CD4-positive, alpha-beta T cell (primary cell): ENCODE measurements at places on chromosomes 4 and X.

GRCh38 chr4:85114526-85114925 lies 148.0 kb upstream of the WDFY3 start:
- no peaks in the 10 kb centered on the region for H3K27me3 ChIP-seq
- H3K4me1 ChIP-seq = no peaks in the 10 kb centered on the region
- H3K36me3 ChIP-seq = no peaks in the 10 kb centered on the region
- DNase-seq = no peak
- no peak overlapping the region for H3K27ac ChIP-seq

- H3K4me3 ChIP-seq = no peak overlapping the region
- no peak overlapping the region for H3K27ac ChIP-seq
- no peaks in the 10 kb centered on the region for H3K27me3 ChIP-seq
- DNase-seq = no peak
- H3K4me1 ChIP-seq = peaks cover 16% of the 10 kb centered on the region
- no peaks in the 10 kb centered on the region for H3K36me3 ChIP-seq
Measured at GRCh38 chrX:153999359-154000037, 20.2 kb downstream of the IRAK1 start.

- H3K27ac ChIP-seq = no peak overlapping the region
- no peaks in the 10 kb centered on the region for H3K4me1 ChIP-seq
- no peak for DNase-seq
- H3K36me3 ChIP-seq = no peaks in the 10 kb centered on the region
Measured at GRCh38 chr4:112876316-112876715, 173.1 kb upstream of the ANK2 start.

DNA sequence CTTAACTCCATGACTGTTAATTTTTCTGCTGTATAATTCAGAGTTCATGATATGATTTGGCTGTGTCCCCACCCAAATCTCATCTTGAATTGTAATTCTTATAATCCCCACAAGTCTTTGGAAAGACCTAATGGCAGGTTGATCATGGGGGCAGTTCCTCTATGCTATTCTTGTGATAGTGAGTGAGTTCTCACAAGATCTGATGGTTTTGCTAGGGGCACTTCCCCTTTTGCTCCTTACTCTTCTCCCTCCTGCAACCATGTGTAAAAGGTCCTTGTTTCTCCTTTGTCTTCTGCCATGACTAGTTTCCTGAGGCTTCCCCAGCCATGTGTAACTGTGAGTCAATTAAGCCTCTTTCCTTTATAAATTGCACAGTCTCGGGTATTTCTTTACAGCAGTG lies 1751.9 kb downstream of the ARAP2 start:
- no peaks in the 10 kb centered on the region for H3K4me1 ChIP-seq
- no peak overlapping the region for H3K4me3 ChIP-seq
- no peaks in the 10 kb centered on the region for H3K36me3 ChIP-seq

DNA sequence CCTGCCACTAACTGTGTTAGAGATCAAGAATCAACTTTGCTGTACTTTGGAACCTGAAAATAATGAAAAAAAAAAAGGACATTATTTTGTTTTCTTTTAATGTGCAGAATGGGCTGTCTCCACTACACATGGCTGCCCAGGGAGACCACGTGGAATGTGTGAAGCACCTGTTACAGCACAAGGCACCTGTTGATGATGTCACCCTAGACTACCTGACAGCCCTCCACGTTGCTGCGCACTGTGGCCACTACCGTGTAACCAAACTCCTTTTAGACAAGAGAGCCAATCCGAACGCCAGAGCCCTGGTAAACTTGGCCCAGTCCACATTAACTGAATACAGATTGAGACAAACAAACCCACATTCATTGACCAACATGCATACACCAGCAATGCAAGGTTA lies 206.2 kb downstream of the ANK2 start:
- H3K4me3 ChIP-seq = no peak overlapping the region
- peaks cover 3% of the 10 kb centered on the region for H3K27me3 ChIP-seq
- no peaks in the 10 kb centered on the region for H3K4me1 ChIP-seq
- DNase-seq = no peak

DNA sequence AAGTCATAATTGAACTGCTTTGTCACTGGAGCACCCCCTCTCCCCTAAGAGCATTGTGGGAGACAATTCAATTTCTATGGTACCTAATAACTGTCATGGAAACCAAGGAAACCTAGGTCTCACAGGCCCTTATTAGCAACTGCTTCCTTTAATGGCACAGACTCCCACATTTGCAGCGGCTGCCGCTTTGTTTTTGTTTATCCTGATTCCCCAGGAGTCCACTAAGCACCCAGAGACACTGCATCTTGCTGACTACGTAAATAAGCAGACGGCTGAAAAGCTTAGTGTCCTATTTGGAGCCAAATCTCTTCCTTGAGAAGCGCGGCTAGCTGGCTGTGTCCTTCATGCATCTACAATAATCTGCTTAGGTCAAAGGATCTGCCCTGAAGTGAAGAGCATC lies 494.4 kb downstream of the TMA16 start:
- H3K27ac ChIP-seq = no peak overlapping the region
- DNase-seq = no peak
- H3K36me3 ChIP-seq = no peaks in the 10 kb centered on the region
- no peaks in the 10 kb centered on the region for H3K4me1 ChIP-seq
- no peaks in the 10 kb centered on the region for H3K27me3 ChIP-seq

DNA sequence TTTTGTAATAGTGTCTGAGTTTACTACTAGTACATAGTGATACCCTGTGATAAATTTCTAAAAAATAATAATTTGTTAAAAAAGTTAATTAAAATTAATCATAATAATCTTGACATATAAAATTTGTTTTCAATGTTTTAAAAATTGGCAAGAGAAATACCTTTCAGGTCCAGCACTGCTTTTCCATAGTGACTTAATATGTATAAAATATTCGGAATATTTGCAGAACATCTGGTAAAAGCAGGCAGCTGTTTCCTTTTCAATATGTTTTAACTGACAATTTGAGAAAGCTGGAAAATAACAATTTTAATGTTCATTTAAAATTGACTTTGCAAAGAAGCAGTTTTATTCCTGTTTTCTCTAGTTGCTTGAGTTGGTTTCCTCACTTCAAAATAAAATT lies 17.6 kb upstream of the GK2 start:
- H3K4me1 ChIP-seq = no peaks in the 10 kb centered on the region
- H3K27ac ChIP-seq = no peak overlapping the region
- no peak overlapping the region for H3K4me3 ChIP-seq
- H3K27me3 ChIP-seq = no peaks in the 10 kb centered on the region
- H3K36me3 ChIP-seq = no peaks in the 10 kb centered on the region

- H3K4me3 ChIP-seq = no peak overlapping the region
- no peaks in the 10 kb centered on the region for H3K36me3 ChIP-seq
- H3K27ac ChIP-seq = no peak overlapping the region
- H3K27me3 ChIP-seq = no peaks in the 10 kb centered on the region
- DNase-seq = no peak
Measured at GRCh38 chr4:66187175-66187720, 517.0 kb upstream of the EPHA5 start.

- no peaks in the 10 kb centered on the region for H3K4me1 ChIP-seq
- H3K36me3 ChIP-seq = no peaks in the 10 kb centered on the region
- DNase-seq = no peak
- no peak overlapping the region for H3K4me3 ChIP-seq
Measured at GRCh38 chr4:85557016-85557901, 82.3 kb downstream of the ARHGAP24 start.

- H3K27ac ChIP-seq = no peak overlapping the region
- no peak for DNase-seq
- H3K27me3 ChIP-seq = no peaks in the 10 kb centered on the region
- peak overlapping the region; percentile 19 for H3K4me3 ChIP-seq
Measured at GRCh38 chrX:17656556-17656955, 80.7 kb upstream of the SCML1 start.

DNA sequence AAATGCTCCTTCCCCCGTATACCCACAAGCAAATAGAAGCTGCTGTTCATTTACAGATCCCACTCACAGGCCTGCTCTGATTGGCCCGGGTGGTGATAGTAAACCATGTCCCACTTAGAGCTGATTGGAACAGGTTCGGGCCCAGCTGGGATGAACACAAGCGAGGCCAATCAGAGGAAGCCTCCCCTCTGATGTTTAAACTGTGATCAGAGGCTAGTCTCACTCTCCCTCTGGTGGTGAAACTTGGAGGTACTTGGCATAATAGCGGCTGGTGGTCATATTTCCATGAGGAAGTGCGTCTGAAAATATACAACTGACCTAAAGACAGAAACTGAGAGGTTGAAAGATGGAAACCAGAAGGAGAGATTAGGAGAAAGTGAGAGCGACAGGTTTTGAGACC lies 51.5 kb upstream of the TRPC3 start:
- H3K36me3 ChIP-seq = no peaks in the 10 kb centered on the region
- H3K27me3 ChIP-seq = peaks cover 7% of the 10 kb centered on the region
- no peaks in the 10 kb centered on the region for H3K4me1 ChIP-seq
- H3K4me3 ChIP-seq = no peak overlapping the region
- no peak overlapping the region for H3K27ac ChIP-seq

DNA sequence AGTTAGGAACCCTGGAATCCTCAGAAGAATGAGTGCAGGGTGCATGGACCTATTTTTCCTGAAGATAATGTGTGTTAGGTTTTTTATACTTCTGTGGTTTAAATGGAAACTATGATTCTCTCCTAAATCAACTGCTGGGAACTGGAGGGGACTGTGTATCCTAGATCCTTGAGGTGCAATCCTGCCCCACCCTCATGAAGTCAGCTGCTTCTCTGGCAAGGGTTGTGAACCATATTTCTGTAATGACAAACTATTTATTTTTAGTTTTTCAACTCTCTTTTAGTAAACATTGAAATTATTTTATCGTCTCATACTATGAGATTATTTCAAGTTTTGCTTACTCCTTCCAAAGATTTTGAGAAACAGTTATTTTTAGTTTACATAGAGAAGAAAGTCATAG lies 25.8 kb upstream of the VEGFC start:
- no peaks in the 10 kb centered on the region for H3K27me3 ChIP-seq
- no peak overlapping the region for H3K4me3 ChIP-seq
- H3K36me3 ChIP-seq = no peaks in the 10 kb centered on the region
- no peaks in the 10 kb centered on the region for H3K4me1 ChIP-seq
- H3K27ac ChIP-seq = no peak overlapping the region
- no peak for DNase-seq

- peaks cover 38% of the 10 kb centered on the region for H3K4me1 ChIP-seq
- H3K27me3 ChIP-seq = no peaks in the 10 kb centered on the region
- no peak overlapping the region for H3K27ac ChIP-seq
- DNase-seq = no peak
Measured at GRCh38 chr4:1873776-1874175, 2.6 kb downstream of the NSD2 start.

- DNase-seq = no peak
- no peaks in the 10 kb centered on the region for H3K4me1 ChIP-seq
- no peaks in the 10 kb centered on the region for H3K27me3 ChIP-seq
- H3K4me3 ChIP-seq = no peak overlapping the region
- H3K27ac ChIP-seq = no peak overlapping the region
- no peaks in the 10 kb centered on the region for H3K36me3 ChIP-seq
Measured at GRCh38 chr4:35562861-35563260, 681.5 kb downstream of the ARAP2 start.

- no peak for DNase-seq
- H3K27me3 ChIP-seq = no peaks in the 10 kb centered on the region
- no peak overlapping the region for H3K27ac ChIP-seq
- H3K36me3 ChIP-seq = no peaks in the 10 kb centered on the region
Measured at GRCh38 chrX:38108364-38108763, 102.0 kb downstream of the SYTL5 start.

DNA sequence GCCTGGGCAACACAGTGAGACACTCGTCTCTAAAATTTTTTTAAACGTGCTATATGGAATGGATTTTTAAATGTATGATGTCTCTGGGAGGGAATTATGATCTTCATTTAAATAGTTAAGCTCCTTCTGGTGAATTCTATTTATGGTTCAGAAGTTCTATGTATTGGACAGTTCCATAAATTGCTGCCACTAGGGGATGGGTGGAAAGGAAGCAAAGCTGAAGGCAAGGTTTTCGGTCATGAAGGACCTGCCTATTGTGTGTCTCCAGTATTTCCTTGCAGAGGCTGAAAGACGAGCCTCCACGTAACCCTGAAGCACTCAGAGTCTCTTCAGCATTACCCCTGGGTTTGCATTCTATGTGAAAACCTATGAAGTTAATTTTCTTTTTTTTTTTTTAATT lies 451.5 kb upstream of the FAT1 start:
- H3K27ac ChIP-seq = no peak overlapping the region
- H3K36me3 ChIP-seq = no peaks in the 10 kb centered on the region
- H3K4me1 ChIP-seq = no peaks in the 10 kb centered on the region
- no peaks in the 10 kb centered on the region for H3K27me3 ChIP-seq
- H3K4me3 ChIP-seq = no peak overlapping the region
- DNase-seq = no peak

- H3K27ac ChIP-seq = no peak overlapping the region
- no peaks in the 10 kb centered on the region for H3K36me3 ChIP-seq
- H3K4me3 ChIP-seq = no peak overlapping the region
- H3K27me3 ChIP-seq = no peaks in the 10 kb centered on the region
Measured at GRCh38 chrX:31057291-31057690, 14.6 kb downstream of the FTHL17 start.

GRCh38 chrX:41344053-41344452 lies 10.1 kb downstream of the DDX3X start:
- peaks cover 14% of the 10 kb centered on the region for H3K4me1 ChIP-seq
- H3K27ac ChIP-seq = no peak overlapping the region
- no peaks in the 10 kb centered on the region for H3K27me3 ChIP-seq
- H3K36me3 ChIP-seq = peaks cover 91% of the 10 kb centered on the region
- DNase-seq = no peak

DNA sequence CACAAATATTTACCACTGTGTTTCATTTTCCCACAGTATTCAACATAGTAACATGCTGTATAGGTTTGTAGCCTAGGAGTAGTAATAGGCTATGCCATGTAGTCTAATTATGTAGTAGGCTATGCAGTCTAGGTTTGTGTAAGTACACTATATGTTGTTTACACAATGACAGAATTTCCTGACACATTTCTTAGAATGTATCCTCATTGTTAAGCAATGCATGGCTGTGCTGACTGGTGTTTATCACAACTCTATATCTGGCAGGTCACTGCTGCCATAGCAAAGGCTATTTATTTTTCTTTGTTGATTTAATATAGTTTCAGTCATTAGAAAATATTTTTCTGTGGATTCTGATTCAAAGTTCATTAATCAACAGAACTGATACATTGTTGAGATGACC lies 108.3 kb upstream of the TEX13A start:
- H3K4me1 ChIP-seq = no peaks in the 10 kb centered on the region
- DNase-seq = no peak
- no peaks in the 10 kb centered on the region for H3K27me3 ChIP-seq
- no peak overlapping the region for H3K4me3 ChIP-seq
